Activated T-cell treated with anti-CD3 and anti-CD28 coated beads, Interleukin-2, amount 50 U/mL, for 72 hours (primary cell): ENCODE measurements at places on chromosomes 1 and 21. TPM values are rescaled to one million over a fixed set of nuclear protein-coding genes. Genes with fewer than 3 reads are reported as not detected.

GRCh38 chr1:228018961-228019721 is 12.3 kb downstream of the WNT3A start:
- no peak for DNase-seq

DNA sequence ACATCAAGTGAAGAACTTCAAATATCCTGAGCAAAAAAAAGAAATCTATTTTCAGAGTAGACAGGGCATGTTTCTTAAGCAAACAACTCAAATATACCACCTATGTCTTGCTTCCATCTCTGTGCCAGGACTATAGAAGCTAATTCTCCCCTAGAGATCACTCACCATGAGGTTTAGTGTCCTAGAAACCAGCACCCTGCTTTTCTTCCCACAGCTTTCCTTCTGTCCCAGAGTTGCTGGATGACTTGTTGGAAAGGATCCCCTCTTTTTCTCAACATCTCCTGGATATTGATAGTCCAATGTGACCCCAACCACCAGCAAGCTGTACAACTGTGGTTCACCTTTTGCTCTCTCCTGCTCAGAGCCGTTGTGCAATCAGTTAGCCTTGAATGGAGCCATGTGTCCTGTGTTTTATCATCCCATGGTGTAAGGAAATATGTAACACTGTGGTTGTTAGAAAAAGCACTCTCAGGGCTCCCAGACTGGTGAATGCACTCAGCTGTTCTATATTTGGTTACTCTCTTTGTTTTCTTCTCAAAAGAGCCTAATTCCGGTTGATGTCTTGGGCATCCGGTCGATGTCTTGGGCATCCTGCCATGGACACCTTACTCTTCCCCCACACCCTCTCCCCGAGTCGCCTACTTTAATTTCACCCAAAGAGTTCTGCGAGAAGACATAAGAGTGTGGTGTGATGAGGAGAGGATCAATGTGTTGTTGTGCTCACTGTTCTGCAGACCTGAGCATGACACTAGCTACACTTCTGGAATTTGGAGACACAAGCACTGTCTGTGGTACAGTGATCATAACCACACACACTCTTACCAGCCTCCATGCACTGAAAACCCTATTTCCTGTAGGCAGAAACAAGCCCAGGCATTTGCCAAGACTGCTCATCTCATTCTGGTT is 1.7 kb downstream of the TNFSF4 start:
- DNase-seq, result no peak

The RXFP4 gene
- total RNA-seq, result not detected

- no peak for DNase-seq
These were observed 162.5 kb upstream of the GORAB start for GRCh38 chr1:170369417-170369816.

The ITPKB gene
- total RNA-seq, result 58.0 TPM

The RGS8 gene
- 0.05 TPM for total RNA-seq

DNA sequence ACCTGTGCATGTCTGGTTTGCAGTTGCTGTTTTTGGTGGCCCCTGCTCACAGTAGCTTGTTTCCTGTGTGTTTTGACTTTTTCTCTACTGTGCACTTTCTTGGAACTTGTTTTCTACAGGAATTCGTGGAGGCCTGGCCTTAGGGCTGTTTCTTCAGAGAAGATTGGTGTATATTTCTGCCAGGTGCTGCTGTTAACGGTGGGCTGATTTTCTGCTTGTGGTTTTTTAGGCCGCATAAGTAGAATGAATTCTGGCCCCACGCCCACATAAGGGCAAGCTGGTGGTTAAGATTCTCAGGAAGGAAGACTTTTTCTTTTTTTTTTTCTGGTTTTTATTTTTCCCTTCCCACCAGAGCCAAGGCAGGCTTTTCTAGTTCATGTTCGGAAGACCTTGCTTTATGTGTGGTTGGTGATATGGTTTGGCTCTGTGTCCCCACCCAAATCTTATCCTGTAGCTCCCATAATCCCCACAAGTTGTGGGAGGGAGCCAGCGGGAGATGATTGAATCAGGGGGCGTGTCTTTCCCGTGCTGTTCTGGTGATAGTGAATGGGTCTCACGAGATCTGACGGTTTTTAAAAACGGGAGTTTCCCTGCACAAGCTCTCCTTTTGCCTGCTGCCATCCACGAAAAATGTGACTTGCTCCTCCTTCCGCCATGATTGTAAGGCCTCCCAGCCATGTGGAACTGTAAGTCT is 71.5 kb upstream of the DISP3 start:
- no peak for DNase-seq

DNA sequence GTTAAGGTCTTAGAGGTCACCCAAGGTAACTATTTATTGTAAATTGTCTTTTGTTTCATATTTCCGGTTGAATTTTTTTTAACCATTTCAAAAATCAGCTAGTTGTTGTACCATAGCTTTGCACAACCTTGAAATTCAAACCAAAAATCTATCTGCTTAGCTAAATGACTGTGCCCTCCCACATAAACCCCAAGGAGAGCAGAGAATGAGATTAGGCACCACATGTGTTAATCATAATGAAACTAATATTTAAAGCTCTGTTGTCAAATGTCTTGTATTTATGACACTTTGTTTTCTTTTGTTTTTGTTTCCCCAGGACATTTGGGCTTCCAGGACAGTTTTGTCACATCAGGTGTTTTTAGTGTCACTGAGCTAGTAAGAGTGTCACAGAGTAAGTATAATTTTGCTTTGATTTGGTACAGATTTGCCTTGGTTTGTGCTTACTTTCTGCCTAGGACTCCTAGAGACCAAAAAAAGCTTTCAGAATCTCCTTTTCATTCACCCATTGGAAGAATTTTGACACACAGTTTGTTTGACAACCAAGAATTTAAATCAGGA is 249.9 kb downstream of the NFIA start:
- peak; percentile 52 for DNase-seq

The CD1D gene
- not detected for total RNA-seq

The GPR61 gene
- total RNA-seq, result not detected

DNA sequence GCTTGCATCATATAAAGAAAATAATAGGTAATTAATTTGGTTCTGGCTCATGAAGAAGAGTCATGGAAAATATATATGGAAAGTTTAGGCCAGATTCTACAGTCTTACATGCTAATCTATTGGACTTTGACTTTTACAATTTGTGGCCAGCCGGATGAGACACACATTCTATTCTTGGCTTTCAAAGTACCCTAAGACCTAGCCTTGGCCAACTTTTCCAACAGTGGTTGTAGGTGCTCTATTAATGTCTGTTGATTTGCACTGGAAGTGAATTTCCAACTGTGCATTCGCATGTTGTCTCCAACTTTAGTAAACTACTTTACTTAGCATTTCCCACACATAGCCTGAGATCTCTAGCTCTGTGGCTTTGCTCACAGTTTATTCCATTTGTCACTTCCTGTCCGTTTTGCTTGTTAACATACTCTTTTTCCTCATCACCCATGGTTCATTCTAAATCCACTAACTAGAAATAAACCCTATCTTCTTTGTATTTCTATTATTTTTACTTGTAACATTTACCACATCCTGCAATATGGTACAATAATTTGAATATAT is 644.0 kb downstream of the PTPRC start:
- no peak for DNase-seq

DNA sequence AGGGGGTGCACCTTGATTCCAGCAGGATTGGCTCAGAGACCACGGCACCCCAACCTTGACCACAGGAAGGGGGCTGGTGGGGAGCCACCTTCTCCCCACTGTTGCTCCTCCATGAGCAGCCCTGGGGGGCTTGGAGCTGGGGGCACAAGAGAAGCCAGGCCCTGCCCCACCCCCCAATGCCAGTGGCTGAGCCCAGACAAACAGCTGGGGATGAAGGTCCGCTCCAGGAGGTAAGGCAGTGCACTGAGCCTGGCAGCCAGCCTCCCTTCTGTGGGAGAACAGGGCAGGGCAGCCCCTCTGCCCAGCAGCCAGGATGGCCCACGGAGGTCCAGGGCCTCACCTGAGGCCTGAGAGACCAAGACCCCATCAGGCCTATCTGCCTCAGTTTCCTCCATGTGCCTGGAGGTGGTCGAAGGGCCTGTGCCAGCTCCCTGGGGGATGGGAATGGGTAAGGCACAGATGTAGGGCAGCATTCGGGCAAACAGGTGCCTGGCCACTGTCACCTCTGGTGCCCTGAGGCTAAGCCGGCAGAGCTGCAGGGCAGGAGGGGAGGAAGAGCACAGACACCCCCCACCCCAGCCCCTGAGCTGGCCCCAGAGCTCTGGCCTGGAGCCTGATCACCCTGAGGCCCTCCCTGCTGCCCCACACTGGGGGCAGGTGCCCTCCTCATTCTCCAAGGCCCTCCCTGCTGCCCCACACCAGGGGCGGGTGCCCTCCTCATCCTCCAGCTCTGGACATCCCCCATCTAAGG is 7.1 kb downstream of the ITGB2 start:
- no peak for DNase-seq

- no peak for DNase-seq
These were observed 69.6 kb downstream of the DUSP10 start for GRCh38 chr1:221672239-221672645.

DNA sequence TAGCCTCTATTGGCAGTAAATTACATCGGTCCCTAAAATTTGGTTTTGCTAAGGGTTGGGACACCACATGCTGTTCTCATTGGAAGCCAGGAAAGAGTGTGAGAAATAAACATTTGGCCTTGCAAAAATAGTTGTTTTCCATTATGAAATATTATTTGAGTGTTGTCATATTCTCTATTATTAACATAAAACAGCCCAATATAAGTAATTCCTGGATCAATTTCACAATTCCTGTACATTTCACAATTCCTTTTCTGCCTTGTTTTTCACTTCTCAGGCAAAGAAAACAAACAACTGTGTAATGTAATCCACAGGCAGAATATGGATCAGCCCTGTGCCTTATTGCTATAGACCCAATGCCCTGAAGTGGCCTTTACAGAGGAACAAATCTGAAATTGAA is 40.5 kb downstream of the C1orf87 start:
- DNase-seq, result no peak

The CYB561D1 gene
- total RNA-seq, result 16.5 TPM

DNA sequence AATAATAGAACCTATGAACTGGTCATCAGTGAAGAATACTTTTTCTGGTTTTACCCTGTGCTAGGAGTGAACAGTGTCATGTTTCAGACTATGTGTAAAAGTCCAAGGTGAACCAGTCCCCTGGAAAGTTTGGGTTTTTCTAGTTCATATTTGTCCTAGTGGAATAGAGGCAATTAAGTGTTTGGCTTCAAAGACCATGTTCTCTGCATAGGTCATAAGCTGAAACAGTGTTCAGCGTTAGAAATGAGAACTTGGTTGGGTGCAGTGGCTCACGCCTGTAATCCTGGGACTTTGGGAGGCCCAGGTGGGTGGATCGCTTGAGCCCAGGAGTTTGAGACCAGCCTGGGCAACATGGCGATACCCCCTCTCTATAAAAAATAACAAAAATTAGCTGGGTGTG is 77.5 kb downstream of the UCK2 start:
- no peak for DNase-seq

The LIPI gene
- not detected for total RNA-seq

DNA sequence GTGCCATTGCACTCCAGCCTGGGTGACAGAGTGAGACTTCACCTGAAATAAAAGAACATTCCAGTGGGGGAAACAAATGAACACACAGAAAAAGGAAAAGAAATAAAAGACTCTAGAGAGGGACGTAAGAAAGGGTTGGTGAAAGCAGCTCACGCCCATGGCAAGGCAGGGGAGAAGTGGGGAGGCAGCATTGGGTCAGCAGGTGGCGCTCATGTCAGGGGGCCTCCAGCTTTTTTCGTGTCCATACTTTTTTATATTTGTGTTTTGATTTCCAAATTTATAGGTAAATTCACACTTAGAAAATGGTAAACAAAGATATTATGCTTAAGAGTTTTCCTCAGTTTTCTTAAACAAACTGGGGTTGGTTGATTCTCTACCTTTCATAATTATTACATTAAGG is 45.5 kb downstream of the VPS13D start:
- DNase-seq, result peak; percentile 31

The GJA9 gene
- not detected for total RNA-seq

- DNase-seq, result no peak
These were observed 82.6 kb upstream of the WDR26 start for GRCh38 chr1:224517171-224517570.

- no peak for DNase-seq
These were observed 20.2 kb downstream of the SDC3 start for GRCh38 chr1:30888391-30888790.

GRCh38 chr1:81577004-81577697 is 223.6 kb upstream of the ADGRL2 start:
- DNase-seq, result no peak

- DNase-seq, result no peak
These were observed 7.1 kb downstream of the GLUL start for GRCh38 chr1:182384387-182384960.

The FLG2 gene
- not detected for total RNA-seq

The CELA3B gene
- total RNA-seq, result not detected

GRCh38 chr1:224767031-224767430 is 150.9 kb downstream of the CNIH3 start:
- no peak for DNase-seq

DNA sequence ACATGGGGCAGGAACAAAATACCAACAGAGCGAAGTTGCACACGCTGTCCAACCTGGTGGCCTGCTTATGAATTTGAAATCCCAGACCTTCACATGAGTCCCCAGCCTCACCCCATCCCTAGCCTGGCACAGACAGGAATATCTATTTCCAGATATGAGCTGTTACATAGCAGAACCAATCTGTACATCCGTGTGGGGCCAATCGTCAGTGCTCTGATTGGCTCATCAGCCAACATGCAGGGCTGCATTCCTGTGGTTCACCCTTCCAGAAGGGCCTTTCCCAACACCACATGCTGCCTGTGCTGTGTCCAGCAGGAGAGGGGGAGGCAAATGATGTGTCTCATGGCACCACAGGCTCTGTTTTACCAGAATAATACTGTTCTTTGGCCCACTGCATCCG is 31.3 kb downstream of the CCN1 start:
- DNase-seq, result no peak

GRCh38 chr1:12384836-12385456 is 155.1 kb downstream of the VPS13D start:
- peak; percentile 12 for DNase-seq

DNA sequence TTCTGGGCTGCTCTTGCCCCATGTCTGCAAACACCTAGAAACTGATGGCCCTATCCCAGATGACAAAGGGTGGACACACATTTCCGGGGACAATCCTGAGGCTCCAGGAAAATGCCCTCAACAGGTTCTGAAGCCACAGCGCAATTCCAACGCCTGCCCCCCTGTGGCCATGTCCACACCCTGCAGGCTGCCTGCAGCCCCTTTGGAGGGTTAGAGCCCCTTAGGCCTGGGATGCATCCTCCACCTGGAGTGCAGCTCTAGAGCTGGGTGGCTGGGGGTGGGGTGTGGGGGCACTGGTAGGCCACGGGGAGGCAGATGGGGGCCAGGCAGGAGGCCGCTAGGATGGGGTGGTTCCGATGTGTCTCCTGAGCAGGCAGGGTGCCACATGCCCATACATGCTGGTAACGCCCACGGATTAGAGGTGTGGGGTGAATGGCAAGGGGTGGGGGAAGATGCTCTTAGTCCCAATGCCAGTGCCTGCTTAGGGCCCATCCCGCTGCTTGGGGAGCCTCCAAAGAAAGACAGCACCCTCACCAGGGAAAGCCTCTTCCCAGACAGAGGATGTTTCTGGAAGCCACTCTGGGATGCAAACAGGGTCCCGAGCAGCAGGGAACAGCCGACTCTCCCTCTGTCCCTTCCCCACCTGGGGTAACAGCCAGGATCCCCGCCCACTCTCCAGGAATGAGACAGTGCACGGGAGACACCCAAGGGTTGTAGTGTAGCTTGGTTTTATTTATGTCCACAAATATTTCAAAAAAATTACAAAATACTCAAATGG is 34.0 kb downstream of the SLC45A1 start:
- DNase-seq, result peak; percentile 19

GRCh38 chr1:158998037-158998780 is 11.5 kb upstream of the IFI16 start:
- DNase-seq, result no peak

GRCh38 chr1:159175571-159175970 is 4.2 kb downstream of the CADM3 start:
- DNase-seq, result no peak
